ENCODE measurements at places on chromosomes 6 and 20. TPM values are rescaled to one million over a fixed set of nuclear protein-coding genes. Genes with fewer than 3 reads are reported as not detected.

RPN2 gene
- 744 TPM for total RNA-seq

TAP1 gene
- 84.7 TPM for total RNA-seq

CDS2 gene
- 26.2 TPM for total RNA-seq

LRFN2 gene
- not detected for total RNA-seq

ERVFRD-1 gene
- total RNA-seq = not detected

SSTR4 gene
- not detected for total RNA-seq

HLA-DQA1 gene
- total RNA-seq = not detected

CLPSL2 gene
- not detected for total RNA-seq

TNNC2 gene
- total RNA-seq = 0.36 TPM

SIRPB2 gene
- total RNA-seq = not detected

PBOV1 gene
- not detected for total RNA-seq

PRSS35 gene
- not detected for total RNA-seq
